ENCODE measurements at places on chromosomes 2 and 18.

- DNase-seq, result no peak
Observed at GRCh38 chr2:240457223-240458043, 22.0 kb downstream of the GPC1 start.

GRCh38 chr2:142716463-142717242 is 160.8 kb upstream of the KYNU start:
- no peak for DNase-seq

- DNase-seq, result no peak
Observed at GRCh38 chr2:220795705-220796104, 776.4 kb downstream of the EPHA4 start.

- no peak for DNase-seq
Observed at GRCh38 chr2:215361876-215362561, 50.2 kb downstream of the ATIC start.

DNA sequence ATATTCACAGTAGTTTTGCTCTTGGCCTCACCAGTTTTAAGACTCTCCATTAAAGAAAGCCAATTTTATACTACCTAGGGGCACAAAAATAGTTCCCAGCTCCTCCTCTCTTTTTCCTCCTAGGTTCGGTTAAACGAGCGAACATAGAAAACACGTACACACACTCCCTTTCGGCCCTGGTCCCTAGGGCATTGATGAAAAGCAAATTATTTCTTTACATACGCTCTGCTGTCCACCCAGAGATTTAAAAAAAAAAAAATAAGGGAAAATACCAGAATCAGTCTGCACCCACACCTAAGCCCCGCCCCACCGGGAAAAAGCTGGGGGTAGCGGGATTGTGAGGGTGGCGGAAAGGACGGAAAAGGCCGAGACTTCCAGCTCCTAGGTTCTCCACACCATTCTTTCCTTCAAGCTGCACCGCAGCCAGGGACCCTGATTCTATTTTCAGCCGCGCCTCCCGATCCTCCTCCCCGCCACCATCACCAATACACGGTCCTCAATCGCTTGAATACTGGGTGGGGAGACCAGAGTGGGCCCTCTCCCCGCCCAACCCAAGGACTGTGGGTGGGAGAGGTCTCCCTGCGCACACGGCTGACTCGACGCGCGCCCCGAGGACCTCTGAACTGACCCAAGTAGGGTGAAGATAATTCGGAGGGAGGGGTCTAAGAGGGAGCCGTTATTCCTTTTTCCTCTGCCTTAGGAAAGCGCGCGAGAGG is 769 bp downstream of the ATF2 start:
- peak; percentile 58 for DNase-seq

DNA sequence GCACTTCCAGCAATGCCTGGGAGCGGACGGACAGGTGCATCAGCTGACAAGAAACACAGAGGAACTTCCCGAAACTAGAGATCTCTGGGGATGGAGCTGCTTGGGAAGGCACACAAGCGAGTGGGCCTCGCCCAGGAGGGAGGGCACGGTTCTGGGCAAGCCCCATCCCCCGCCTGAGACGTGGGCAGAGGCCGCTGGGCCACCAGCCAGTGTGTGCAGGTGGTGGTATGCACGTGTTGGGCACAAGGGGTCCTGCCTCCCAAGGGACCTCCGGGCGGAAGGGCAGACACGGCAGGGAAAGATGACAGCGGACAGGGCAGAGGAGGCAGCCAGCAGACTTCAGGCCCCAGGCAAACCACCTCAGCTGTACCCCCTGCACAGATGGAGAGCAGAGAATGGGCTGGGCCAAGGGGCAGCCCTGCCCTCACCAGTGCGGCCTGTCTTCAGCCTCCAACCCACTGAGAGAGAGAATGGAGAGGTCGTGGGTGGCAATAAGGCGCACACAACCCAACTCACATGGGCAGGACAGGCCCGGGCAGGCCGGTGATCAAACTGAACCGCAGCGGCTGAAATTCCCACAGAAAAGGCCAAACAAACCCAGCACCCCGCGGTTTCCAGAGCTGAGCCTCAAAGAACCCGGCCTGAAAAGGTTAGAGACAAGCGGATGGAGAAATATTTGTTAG is 51.2 kb downstream of the HDAC4 start:
- peak; percentile 32 for DNase-seq

- no peak for DNase-seq
Observed at GRCh38 chr2:79944205-79944604, 360.3 kb downstream of the LRRTM1 start.

DNA sequence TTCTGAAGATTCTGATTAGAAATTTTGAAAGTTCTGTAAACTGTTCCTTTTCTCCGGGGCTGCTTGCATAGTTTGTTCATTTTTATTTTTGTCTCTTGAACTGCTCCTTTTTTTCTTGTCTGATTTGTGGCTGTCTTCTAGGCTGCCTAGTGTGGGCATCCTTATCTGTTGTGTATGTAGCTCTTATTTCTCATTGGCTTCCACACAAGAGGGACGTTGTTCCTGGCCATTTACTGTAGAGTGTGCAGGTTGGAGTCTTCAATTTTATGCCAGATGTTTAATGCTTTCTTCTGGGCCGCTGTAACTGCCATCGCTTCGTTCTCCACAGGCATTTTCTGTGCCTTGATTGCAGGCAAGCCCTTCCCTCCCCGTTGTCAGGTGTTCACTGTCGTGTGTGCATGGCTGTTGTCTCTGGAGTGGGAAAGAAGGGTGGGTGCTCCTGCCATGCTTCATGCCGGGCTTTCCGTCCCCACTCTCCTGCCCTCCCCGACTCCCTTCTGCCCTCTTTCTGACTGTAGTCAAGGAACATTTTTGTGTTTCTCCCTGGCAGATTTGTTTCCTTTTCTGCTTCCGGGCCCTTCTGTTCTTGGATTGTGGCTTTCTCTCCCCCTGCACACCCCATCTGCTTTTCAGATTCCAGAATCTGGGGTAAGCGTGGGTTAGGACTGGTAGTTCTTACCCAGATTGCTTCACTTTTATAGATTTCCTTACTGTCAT is 15.5 kb downstream of the CEP192 start:
- no peak for DNase-seq

- DNase-seq, result peak; percentile 33
Observed at GRCh38 chr2:10254373-10255188, 48.1 kb upstream of the HPCAL1 start.

DNA sequence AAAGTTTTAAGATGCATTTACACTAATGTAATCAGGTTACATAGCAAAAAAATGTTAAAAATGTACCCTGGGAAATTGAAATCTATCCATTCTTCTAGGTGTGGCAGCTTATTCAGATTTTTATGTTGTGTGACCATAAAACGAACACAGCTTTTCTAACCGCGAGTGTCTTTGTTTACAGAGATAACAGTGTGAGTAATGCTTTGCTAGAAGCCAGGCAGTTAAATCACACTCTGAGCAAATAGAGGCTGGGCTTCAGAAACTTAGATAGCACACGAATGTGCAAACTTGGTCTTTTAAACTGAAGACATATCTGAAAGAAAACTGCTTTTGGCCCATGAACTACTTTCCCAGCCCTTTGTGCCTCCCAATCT is 116.1 kb downstream of the SPTBN1 start:
- DNase-seq, result no peak

DNA sequence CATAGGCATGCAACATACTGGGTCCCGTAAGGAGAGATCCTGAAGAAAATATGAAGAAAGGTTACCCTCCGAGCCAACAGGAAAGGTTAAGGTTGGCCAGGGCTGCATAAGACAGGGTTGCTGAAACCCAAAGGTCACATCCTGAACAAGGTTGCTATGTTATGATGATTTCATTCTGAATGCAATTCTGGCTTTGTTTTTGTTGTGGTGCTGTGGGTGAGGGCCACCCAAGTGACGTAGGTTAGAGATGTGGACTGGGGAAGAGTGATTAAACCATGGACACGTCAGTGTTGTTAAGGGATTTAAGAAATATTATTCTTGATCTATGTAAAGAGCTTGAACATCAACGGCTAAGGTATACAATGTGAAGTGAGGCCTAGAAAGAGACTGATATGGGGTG is 60.0 kb downstream of the ZEB2 start:
- DNase-seq, result no peak

- no peak for DNase-seq
Observed at GRCh38 chr2:120360307-120360855, 14.4 kb downstream of the INHBB start.

GRCh38 chr2:146666340-146666739 is 1178.5 kb upstream of the ACVR2A start:
- DNase-seq, result no peak

GRCh38 chr2:144015655-144016245 is 504.2 kb downstream of the ZEB2 start:
- no peak for DNase-seq

DNA sequence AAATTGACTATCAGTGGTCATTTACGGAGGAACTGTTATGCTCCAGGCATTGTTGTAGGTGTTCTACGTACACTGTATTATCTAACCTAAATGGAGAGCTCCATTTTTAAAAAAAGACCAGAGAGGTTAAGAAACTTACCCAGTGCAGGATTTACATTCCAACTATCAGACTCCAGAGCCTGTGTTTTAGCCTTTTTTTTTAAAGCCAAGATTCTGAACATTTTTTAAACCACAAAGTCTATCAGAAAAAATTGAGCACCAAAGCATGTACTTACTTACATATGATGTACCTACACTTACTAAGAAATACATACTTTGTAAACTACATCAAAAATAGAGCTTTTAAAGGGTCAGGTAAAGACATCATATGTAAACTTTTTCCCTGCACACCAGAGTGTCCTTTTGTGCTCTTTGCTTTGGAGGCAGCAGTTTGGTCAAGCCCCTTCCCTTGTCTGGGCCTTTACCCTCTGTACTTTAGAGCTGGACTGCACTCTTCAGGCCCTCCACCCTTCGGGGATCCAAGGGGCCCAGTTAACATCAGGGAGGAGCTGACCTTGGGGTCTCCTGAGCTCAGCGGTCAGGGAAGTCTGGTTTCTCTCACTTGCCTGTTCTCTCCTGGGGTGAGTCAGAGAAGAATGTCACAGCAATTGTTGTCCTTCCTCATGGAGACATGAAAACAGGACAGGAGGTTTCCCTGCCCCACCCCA is 58.4 kb downstream of the ITGB1BP1 start:
- DNase-seq, result no peak

DNA sequence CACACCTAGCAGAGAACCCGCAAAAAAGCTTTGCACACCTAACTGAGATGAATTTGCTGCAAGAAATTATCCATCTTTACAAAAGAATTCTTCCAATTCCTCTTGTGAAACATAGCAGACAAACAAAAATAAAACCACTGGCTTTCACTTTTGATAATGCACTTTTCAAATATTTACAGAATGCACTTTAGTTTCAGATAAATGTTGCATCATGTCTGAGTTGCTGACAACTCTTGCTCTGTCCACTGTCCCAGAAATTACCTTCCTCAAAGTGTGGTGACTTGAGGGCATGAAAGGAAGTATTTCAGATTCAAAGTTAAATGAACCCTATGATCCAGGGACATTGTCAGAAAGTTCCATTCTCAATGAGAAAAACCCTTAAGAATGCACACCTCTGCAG is 256.2 kb upstream of the PARD3B start:
- DNase-seq, result no peak

- no peak for DNase-seq
Observed at GRCh38 chr2:57890464-57890863, 156.1 kb upstream of the VRK2 start.

- no peak for DNase-seq
Observed at GRCh38 chr2:139480161-139480650, 700.0 kb upstream of the NXPH2 start.

DNA sequence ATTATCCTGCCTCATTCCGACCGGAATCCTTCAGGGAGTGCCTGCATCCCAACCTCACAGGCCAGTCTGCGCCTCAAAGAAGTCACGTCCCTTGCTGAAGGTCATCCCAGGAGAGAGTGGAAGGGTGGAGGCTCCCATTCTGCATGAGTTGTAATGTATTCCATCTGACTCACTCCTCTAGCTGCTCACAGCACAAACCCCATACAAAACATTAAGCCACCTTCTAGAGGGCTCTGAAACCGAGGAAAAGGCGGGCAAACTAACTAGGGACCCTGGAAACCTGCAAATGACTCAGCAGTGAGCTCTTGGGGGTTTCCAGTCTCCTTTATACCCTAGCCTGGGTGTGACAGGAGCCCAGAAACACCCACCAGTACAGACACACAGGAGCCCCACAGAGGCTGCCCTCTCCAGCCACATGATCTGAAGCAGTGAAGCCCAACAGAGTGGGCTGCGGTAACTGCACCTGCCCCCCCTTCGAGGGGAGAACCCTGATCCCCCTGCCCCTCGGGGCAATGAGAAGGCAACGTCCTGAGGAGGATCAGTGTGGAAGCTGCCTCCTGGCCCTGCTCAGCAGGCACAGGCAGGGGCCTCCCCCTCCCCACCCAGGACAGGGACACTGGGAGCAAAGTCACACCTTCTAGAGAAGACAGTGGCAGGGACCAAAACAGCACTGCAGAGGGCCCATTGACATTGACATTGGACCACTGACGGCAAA is 69.3 kb upstream of the SNTG2 start:
- DNase-seq, result no peak

GRCh38 chr18:59219672-59220163 is at the start of gene GRP:
TSS of gene GRP (plus strand) at chr18:59220158. CDS start at chr18:59220266, 108 bp downstream.
- DNase-seq, result no peak

DNA sequence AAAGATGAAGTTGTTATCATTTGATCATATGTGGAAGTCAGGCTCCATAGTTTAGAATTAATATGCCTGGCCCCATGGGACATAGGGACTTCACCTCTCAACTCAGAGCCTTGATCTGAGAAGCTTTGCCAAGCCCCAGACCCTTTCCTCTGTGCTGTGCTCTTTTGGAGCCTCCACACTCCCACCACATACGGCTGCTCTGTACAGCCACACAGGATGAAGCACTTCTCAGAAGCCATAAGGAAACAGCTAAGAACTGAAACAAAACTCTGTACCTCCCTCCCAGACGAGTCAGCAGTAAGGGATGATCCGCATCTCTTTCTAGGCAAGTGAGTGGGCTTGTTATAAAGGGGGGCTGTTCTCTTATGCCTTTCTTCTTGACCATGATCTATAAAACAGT is 66.5 kb downstream of the CAB39 start:
- DNase-seq, result no peak

GRCh38 chr2:46512185-46512584 is 32.8 kb downstream of the TMEM247 start:
- no peak for DNase-seq

GRCh38 chr18:55753643-55754263 is 165.8 kb upstream of the TCF4 start:
- no peak for DNase-seq

DNA sequence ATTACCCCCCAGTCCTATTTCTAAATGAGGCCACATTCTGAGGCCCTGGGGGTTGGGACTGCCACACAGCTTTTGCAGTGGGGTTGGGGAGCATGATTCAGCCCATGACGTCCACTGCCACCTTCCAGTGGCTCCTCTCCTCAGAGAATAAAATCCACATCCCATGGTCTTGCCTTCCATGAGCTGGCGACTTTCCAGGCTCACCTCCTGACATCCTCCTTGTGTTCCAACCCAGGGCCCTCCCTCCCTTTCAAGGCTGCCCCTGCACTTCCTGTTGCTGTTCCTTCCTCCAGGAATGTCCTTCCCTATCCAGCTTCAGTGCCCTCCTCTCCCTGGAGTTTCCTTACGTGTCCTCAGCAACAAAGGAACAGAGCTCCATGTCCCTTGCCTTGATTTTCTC is 187.3 kb upstream of the ID2 start:
- DNase-seq, result no peak

DNA sequence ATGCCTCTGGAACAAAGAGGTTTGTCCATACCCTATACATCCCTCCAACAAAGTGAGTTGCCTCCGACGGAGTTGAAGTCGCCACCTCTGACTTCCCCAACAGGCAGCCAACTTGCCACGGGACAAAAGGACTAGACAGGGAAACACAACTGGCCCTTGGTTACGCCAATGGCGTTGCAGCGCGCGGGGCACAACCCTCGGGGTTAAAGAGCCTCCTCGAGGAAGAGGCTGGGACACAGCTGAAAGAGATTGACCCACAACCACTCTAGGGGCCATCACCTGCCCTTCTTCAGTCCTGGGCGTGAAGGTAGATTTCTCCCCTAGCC is 545 bp downstream of the GTF3C2 start:
- peak; percentile 63 for DNase-seq

All from Right ventricle myocardium superior (tissue), 1 donor.